ENCODE measurements at places on chromosomes 1 and 21.
A peak's percentile ranks its signal among the peaks of the same experiment; 100 is the strongest.

DNA sequence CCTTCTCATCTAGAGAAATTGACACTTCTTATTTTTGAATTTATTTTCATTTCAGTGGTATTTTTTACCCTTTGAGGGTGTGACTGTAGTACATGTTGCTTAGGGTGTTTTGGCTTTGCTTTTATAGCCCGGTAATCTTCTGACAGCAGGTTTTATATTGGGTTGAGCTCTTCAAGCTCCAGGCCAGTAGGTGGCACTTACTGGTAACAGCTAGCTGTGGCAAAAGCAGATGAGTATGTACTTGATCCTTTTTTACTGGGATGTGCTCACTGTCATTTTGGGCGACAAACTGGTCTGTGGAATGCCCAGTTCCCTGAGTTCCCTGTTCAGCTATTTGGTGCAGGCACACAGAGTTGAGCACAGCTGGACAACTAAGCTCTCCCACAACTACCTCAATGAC is 916.2 kb upstream of the B3GALT2 start:
- DNase-seq: no peak

DNA sequence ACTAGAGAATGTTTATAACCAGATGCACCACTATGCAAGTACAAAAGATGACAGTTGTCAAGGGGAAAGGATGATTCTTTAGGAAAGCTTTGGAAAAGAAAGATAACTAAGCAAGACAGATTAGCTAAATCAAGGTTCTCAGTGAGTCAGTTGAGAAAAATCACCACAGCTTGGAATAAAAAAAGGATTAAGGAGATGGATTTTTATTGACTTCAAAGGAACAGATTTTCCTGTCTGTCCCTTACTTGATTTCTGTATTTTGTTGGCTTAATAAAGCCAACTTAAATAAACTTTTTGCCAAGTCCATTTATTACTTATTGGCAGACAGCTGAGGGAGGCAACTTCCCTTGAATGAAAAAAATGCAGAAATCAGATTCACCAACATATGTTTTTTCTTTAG is 93.9 kb downstream of the NR5A2 start:
- DNase-seq: no peak

DNA sequence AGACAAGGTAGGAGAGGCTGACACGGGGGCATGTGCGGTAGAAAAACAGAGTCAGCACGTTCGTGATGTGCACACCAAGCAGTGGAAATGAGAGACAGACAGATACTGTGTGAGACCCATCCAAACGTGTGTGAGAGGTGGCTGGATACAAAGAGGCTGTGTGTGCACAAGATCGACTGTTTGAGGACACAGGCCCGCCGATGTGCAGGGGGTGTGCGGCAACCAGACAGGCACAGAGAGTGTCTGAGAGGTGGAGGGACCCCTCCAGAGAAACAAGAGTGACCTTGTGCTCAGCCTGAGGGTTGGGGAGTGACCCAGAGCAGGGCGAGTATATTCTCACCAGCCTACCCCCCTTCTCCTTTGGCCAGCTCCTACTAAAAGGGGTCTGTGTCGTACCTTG is 97.8 kb upstream of the IPO9 start:
- DNase-seq: no peak

- no peak for DNase-seq
Measured at GRCh38 chr1:236862615-236863211, 67.6 kb downstream of the MTR start.

DNA sequence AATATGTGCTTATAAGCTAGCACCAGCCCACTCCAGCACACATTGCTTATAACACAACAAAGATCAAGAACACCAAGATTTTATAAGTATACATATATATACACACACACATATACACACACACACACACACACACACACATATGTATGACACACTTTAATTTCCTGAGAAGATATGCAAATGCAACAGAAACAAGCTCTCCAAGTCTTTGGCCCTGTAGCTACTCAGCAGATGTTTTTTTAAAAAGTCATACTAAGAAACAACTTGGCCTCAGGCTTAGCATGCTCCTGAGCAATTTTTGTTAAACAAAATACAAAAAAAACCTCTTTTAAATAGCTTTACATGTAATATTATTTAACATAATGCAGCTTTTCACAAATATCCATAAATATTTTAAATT is 11.1 kb downstream of the TNFSF18 start:
- no peak for DNase-seq

GRCh38 chr1:87942165-87942564 is 613.5 kb downstream of the LMO4 start:
- no peak for DNase-seq

DNA sequence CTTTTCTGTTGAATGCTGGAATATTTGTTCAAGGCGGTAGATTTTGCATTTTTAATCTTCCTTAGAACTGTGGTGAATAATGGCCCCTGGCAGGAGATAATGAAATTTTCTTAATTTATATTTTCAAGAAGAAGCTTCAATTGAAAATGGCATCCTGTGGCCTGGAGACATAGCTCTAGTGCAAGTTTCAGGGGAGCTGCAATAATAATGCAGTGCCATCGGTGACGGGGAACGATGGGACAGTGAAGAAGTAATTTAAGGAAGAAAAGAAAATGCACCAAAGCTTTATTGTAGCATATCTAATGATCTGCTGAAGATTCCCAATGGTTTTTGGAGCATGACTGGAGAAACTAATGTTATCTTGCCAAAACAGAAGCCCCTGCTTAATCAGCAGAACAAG is 128.4 kb downstream of the ADGRL2 start:
- DNase-seq: no peak

DNA sequence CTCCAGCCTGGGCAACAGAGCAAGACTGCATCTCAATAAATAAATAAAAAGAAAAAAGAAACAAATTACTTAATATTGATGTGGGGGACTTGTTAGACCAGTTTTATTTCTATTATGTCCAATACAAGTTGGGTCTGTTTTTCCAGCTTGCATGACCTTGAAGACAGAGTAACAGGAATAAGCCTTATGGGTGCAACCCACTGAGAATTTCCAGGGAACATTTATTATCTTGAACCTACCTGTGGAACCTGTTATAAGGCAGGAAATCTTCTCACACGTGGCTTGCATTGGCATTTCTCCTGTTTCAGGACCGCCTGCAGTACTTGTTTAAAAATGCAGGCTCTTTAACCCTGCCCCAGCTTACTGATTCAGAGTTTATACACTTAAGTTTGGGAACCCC is 64.0 kb downstream of the ZBTB17 start:
- DNase-seq: no peak

- no peak for DNase-seq
Measured at GRCh38 chr1:34711485-34711884, 43.4 kb upstream of the GJB5 start.

- DNase-seq: no peak
Measured at GRCh38 chr1:7582460-7582972, 188.6 kb upstream of the VAMP3 start.

DNA sequence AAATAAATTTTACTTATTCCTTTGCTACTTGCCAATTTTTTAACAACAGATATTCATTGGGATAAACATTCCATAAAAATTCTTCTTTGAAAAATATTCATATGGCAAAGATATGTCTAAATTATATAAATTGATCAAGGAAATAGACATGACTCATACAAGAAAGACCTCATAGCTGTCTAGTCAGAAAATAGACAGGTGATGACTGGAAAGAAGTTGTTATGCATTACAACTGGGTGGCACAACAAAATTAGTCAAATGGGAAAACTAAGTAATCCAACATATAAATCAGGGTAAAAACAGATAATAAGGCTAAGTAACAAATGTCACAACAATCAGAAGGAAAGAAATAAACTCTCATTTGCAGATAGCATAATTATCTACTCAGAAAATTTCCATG is 92.0 kb downstream of the USH2A start:
- no peak for DNase-seq

DNA sequence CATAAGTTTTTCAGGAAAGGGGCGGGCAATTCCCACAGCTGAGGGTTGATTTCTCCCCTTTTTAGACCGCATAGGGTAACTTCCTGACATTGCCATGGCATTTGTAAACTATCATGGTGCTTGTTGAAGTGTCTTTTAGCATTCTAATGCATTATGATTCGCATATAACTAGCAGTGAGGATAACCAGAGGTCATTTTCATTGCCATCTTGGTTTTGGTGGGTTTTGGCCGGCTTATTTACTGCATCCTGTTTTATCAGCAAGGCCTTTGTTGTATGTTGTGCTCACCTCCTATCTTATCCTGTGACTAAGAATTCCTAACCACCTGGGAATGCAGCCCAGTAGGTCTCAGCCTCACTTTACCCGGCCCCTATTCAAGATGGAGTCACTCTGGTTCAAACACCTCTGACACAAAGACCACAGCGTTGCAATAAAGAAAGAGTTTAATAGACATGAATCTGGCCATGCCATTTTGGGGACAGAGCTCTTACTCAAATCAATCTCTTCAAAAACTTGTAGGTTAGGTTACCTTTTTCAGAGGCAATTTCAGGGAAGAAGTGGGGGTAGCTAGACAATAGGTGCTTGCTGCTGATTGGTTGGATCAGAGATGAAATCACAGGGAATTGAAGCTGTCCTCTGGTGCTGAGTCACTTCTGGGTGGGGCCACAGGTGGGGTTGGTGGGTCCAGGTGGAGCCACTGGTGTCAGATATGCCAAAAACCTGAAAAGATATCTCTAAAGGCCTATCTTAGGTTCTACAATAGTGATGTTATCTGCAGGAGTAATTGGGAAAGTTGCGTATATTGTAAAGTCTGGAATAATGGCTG is 23.3 kb downstream of the TBX19 start:
- DNase-seq: no peak

- peak; percentile 39 for DNase-seq
Measured at GRCh38 chr1:51518586-51519047, 449 bp downstream of the EPS15 start.

- no peak for DNase-seq
Measured at GRCh38 chr21:19123525-19123924, 719.9 kb upstream of the TMPRSS15 start.

DNA sequence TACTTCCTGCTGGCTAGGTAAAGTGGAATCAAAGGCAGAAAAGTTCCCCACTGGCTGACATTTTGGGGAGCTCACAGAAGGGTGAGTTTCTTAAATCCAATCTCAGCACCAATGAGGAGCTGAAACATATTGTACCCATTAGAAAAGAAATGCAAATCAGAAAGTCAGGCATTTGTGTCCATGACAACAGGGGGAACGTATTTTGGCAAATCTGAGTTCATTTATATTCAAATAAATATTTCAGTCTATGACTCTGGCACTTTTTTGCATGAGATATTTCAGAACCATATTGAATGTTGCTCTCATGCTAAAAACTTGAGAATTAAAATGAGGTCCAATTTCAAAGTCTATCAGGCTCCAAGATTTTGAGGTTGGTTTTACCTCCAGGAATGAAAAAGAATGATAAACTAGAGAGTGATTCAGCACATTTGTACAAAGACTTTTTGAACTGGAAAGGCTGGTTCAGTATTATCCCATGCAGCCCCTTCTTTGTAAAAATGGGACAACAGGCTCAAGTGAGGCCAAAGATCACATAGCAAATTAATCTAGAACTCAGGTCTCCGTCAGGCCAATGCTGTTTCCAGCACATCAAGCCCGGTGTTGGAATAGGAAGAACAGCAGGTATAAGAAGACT is 202.2 kb downstream of the RRAGC start:
- no peak for DNase-seq

DNA sequence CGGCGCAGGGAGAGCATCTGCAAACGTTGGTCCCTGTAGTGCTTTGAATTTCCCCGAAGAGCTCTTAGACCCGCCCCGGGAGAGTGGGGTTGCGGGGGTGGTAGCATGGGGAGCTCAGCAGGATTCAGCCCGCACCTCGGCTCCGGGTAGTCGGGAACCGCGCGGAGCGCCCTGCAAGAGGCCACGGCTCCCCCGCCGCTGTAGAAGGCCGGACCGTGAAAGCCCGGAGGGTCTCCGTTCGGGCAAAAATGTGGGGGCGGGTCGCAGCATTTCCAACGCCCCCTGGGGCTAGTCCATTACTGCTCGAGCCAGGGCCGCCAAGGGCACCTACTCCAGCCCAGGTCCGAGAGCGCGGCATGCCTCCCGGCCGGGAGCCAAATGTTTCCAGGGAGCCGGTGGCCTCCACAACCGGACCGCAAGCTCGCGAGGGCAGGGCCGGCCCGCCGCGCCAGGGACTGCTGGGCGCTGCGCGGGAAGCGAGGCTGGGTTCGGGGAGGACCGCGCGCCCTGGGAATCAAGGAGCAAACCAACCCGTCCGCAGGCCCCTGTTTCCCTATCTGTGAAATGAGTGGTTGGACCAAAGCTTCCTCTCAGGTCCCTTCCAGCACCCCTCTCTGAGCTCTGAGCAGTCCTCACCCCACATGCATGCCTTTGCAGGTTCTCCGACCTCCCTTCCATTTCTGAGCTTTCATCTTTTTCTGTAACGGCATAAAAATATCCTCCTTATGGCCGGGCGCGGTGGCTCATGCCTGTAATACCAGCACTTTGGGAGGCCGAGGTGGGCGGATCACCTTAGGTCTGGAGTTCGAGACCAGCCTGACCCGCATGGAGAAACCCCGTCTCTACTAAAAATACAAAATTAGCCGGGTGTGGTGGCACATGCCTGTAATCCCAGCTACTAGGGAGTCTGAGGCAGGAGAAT is 775 bp upstream of the TMEM63A start:
- no peak for DNase-seq

DNA sequence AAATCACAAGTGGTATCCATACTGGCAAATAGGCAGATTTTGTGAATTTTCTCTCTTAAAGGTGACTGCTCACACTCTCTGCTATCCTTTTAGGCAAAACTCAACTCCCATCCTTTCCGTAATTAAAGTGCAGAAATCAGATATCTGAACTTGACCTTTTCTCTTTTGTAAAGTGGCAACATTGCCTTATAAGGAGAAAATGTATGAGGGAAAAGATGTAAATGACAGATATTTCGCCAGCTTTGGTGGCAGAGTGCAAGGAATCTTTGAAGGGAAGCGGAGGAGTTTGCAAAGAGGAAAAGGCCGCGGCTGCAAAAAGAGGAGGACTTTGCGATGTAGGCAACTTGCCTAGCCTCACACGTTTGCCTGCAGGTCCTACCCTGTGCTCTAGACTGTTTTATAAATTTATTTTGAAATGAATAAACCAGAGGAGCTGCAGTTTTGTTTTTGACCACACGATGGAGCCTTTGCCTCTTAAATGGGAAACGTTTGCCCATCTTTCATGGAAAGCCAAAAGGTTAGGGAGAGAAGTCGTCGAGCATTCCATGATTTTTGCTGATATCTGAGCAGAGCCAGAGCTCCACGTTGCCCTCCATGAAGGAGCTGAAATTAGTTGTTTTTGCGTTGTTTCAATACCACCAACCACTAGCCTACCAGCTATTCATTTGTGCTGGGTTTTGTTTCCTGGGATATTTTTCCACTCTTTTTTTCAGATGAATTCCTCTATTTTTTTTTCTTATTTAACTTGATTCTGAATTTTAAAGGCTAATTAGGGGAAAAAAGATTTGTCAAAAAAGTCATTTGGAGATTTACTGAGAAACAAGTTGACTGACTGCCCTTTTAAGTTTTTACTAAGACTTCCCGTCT is 242.3 kb downstream of the LMX1A start:
- peak; percentile 78 for DNase-seq

- no peak for DNase-seq
Measured at GRCh38 chr1:156754219-156754618, 2.7 kb upstream of the HDGF start.

DNA sequence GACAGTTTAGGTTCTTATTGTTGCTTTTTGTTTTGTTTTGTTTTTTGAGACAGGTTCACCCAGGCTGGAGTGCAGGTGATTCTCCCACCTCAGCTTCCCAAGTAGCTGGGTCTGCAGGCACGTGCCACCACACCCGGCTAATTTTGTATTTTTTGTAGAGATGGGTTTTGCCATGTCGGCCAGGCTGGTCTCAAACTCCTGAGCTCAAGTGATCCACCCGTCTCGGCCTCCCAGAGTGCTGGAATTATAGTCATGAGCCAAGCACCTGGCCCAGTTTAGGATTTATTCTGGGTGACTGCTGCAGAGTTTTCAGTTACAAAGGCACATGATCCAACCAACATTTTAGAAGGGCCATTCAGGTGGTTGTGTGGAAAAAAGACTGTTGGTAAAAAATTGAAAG is 102.0 kb downstream of the SPAG17 start:
- no peak for DNase-seq
